ENCODE measurements at places on chromosomes 5 and 9.

DNA sequence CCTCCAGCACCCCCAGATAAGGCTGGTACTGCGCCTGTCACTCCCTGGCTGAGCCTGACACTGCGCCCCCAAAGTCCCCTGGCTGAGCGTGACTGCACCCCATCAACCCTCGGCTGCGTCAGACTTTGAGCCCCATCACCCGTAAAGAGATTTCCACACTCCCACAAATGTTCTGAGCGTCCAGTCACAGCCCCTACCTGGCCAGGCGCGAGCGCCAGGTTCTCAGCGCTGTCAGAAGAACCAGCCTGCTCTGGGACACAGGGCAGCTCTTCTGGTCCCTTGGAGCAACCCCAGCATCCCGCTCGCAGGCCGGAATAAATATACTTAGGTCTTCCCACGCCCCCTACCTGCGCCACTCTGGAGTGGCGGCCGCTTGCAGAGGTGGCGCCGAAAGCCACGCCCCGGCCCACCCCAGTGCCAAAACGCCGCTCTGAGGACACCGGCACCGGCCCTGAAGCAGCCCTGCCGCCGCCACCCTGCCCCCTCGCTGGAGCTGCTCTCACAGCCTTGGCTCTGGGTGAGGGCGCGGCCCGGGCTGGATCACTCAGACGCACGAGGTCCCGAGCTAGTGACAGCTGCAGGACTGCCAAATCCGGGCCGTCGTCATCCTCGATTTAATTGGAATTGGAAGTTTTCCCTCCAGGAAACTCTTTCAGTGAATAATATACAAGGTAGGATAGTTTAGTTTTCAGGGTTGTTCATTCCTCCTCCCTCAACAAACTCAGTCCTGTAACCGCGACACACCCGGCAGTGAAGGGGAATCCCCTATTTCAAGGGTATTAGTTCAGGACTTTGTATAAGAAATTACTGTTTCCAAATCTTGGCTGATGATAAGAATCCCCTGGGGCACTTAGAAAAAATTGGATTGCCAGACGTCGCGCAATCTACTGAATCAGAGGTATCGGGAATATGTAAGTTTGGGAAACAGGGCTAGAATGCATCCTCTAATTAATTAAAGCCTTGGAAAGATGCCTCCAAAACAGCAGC lies 1.2 kb upstream of the CEMIP2 start:
- DNase-seq, result no peak

DNA sequence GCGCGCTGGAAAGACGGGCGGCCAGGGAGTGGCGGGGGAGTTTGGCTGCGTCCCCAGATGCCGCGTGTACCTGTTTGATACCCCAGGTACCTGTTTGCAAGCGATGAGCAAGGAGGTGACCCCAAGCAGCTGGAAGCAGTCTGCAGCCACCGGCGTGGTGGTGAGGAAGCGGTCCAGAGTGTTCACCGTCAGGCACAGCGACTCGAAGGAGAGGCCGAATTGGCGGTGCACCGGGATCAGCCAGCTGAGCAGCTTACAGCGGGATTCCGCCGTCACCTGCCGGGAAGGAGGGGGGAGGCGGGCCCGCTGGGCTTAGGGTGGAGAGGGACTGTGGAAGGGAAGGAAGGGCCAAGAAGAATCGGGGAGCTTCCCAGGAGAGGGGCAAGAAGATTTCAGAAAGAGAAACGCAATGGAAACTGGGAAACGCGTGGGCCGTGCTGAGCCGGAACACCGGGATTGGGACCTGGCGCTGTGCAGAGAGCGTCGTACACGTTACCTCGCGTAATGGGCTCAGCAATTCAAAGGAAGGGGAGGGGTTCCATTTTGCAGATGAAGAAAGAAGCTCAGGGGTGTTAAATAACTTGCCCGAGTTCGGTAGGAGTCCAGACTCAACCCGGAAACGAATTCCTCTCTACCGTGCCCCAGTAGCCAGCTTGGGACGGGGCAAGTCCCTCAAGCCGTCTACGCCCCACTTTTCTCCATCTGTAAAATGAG lies 980 bp downstream of the CCNO start:
- no peak for DNase-seq

DNA sequence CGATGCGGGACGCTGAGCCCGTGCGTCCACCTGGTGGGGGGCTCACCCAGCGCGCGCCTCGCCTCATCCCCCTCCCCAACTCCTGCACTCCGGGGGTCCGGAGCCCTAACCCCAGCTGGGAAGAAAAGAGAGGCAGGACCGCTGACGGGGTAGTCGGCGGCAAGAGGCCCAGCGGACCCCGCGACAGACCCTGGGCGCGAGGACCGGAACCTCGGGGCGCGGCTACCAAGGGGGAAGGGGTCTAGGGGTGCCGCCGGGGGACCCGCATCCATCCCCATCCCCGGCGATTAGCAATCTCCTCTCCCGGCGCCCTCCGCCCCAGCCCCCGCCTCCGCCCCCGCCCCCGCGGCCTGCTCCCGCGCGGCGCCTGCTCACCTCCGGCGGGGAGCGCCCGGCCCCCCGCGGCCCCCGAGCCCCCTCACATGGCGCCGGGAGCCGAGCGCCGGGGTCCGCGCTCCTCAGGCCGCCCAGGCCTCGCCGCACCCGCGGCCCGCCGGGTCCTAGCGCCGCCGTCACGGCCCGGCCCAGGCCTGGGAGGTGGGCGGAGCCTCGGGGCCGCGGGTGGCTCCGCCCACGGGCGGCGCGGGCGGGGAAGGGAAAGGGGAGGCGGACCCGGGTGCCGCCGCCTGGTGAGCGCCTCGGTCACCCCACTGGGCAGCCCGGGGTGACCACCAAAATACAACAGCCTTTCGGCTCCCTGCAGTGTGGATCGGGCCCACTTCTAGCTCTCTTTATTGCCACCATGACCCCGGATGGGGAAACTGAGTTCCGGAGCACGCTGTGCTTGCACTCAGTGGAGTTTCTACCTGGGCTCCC lies at the start of gene ST6GALNAC6:
ST6GALNAC6 (minus strand) TSS at position 476 of the 816 bp plus-strand sequence. CDS start 1,622 bp downstream, outside the sequence.
- DNase-seq, result no peak

GRCh38 chr5:78280261-78280660 lies 14.2 kb downstream of the AP3B1 start:
- DNase-seq, result no peak

- no peak for DNase-seq
Observed at GRCh38 chr9:112252194-112252593, 77.1 kb upstream of the SUSD1 start.

DNA sequence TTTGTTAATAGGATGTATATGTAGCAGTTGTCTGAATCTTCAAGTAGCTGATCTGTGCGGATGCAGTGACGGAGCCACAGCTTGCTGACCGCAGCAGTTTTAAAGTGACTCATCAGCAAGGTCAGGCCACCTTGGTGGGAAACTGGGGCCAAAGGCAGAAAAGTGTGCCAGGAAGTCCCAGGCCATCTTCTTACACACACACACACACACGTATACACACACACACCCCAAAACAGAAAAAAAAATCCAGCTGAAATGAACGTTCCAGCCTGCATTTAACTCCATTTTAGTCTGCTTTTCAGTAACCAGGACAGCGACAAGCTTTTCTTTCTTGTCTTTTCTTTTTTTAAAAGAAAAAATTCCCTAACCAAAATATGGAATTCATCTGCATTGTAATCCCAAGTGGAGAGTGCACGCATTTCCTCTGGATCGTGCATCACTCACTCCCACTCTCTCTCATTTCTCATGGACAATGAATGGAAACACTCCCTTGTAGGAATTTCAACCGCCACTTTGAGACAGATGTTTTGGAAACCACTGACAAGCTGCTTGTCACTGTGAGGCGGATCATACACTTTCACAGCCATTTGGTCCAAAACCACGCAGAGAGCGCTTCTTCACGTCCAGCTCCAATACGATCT lies 103.9 kb downstream of the LHFPL2 start:
- DNase-seq, result no peak

DNA sequence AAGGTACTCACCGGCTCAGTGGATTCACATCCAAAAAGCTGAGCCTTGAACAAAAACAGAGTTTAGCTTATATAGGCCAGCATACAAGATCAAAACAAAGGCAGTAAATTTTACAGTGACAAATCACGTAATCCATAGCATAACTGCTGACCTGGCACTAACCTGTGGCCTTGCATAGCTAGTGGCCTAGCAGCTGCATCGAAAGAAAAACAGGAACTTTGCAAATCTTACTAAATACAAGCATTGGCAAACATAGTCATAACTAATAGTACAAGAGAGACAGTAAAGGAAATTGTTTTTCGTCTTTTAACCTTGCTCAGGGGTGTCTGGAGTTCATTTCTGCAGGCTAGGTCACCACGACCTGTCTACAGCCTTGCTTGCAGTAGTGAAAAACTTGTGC lies 4.8 kb downstream of the HSDL2 start:
- no peak for DNase-seq

GRCh38 chr5:170755679-170756456 lies 27.7 kb upstream of the GABRP start:
- DNase-seq, result no peak

- no peak for DNase-seq
Observed at GRCh38 chr5:34057118-34057517, 14.1 kb upstream of the C1QTNF3 start.

DNA sequence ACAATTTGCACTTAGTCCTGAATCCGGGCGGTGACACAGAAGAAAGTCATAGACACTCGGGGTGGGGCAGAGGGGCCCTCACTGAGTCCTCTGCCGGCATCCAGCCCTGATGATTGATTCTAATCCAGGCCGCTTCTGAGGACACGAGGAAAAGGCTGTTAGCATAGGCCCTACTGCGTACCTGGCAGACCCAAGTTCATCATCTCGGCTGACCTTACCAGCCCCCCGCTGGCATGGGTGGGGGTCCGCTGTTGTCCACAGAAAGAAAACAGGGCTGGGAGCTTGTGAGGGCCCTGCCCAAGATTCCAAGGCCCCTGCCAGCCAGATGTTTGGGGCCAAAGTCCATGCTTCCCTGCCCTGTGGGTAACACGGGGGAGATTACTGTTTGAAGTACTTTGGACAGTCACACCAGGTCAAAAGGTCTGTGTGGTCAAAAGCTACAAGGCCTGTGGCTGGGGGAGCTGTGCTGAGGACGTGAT lies 24.5 kb downstream of the ERGIC1 start:
- DNase-seq, result no peak

Data from epithelial cell of prostate (primary cell).